ENCODE measurements at places on chromosomes 4 and X.

- H3K27ac ChIP-seq = no peak overlapping the region
- H3K4me3 ChIP-seq = no peak overlapping the region
- H3K4me1 ChIP-seq = no peaks in the 10 kb centered on the region
Measured at GRCh38 chr4:150794706-150795105, 212.8 kb downstream of the MAB21L2 start.

- no peaks in the 10 kb centered on the region for H3K36me3 ChIP-seq
- DNase-seq = no peak
- H3K27ac ChIP-seq = no peak overlapping the region
- no peaks in the 10 kb centered on the region for H3K27me3 ChIP-seq
- H3K4me3 ChIP-seq = no peak overlapping the region
Measured at GRCh38 chrX:20664774-20665173, 398.1 kb upstream of the RPS6KA3 start.

DNA sequence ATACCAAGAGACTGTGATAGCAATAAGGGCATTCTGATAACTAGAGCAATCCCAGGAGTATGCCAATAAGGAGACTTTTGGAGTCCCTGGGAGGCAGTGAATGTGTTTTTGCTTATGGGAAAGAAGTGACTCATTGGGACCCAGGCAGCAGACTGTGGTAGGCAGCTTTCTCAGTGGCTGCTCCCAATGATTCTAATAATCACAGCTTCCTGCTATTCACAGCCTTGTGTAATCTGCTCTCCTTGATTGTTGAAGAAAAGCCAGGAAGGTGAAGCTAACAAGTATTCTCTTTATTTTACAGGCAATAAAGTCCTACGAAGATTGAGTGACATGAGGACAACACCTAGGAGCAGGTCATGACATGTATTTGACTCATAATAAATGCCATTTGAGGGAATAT lies 70.3 kb upstream of the DDX60 start:
- H3K27me3 ChIP-seq = no peaks in the 10 kb centered on the region
- H3K36me3 ChIP-seq = no peaks in the 10 kb centered on the region
- no peak overlapping the region for H3K4me3 ChIP-seq
- no peaks in the 10 kb centered on the region for H3K4me1 ChIP-seq

GRCh38 chr4:65656008-65656407 lies 14.3 kb downstream of the EPHA5 start:
- H3K36me3 ChIP-seq = no peaks in the 10 kb centered on the region
- no peak overlapping the region for H3K27ac ChIP-seq
- H3K4me3 ChIP-seq = no peak overlapping the region
- H3K4me1 ChIP-seq = no peaks in the 10 kb centered on the region

DNA sequence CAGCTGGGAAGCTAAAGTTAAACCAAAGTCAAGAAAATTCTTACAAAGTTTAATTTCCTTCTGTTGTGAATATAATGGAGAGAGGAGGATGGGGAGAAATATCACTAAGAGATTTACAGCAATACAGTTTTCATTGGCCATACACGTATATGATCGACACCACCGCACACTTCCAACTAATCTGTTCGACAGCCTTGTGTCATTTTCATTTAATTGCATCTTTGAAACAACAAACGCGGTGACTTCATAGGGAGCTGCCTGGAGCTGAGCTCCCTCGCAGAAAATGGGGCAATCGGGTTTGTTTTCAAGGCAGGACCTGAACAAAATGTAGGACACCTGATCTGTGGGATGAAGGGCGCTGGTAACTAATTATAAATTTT lies 1.3 kb downstream of the PTPN13 start:
- H3K27ac ChIP-seq = peak overlapping the region; percentile 89
- H3K4me1 ChIP-seq = no peaks in the 10 kb centered on the region
- peaks cover 43% of the 10 kb centered on the region for H3K27me3 ChIP-seq
- no peaks in the 10 kb centered on the region for H3K36me3 ChIP-seq
- H3K4me3 ChIP-seq = peak overlapping the region; percentile 58

DNA sequence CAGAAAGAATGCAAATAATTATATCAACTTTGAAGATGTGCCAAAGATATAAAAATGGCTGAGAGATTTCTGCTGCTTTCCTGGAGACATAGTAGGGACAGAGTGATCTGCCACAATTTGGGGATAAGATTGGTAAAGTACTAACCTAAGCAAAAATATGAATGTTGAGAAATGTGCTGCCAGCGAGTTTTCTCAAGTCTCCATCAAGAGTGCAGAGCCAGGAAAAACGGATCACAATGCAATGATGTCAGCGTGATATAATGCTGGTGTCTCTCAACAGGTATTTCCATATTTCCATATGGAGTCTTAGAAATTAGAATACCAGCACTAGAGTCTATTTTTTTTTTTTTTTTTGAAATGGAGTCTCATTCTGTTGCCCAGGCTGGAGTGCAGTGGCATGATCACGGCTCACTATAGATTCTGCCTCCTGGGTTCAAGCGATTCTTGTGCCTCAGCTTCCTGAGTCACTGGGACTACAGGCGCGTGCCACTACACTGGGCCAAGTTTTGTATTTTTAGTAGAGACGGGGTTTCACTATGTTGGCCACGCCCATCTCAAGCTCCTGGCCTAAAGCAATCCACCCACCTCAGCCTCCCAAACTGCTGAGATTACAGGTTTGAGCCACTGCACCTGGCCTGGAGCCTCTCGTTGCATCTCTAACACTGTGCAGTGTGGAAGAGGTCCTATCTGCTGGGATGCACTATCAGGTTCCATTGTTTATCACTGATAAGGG lies 893.5 kb downstream of the TRIML1 start:
- no peak overlapping the region for H3K27ac ChIP-seq
- H3K4me3 ChIP-seq = no peak overlapping the region
- no peaks in the 10 kb centered on the region for H3K36me3 ChIP-seq
- no peak for DNase-seq
- no peaks in the 10 kb centered on the region for H3K27me3 ChIP-seq
